ENCODE measurements at places on chromosomes 4 and X. TPM values are rescaled to one million over a fixed set of nuclear protein-coding genes. Genes with fewer than 3 reads are reported as not detected.

DNA sequence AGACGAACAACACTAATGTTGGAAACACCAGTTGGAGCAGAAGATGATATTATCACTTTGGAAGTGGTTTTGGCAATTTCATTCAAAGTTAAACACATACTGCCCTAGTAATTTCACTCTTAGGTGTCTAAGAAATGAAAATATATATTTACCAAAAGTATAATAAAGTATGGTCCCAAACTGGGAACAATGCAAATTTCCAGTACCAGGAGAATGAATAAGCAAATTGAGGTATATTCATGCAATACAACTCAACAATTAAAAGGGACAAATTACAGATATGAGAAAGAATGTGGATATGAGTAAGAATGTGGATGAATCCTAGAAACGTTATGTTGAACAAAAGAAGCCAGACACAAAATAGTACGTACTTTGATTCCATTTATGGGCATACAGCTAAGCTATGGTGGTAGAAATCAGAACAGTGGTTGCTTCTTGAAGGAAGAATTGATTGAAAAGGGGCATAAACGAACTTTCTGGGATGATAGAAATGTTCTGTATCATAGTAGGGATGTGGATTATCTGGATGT lies 10.0 kb downstream of the ELMOD2 start:
- no peak for DNase-seq

CFP gene
- 0.51 TPM for total RNA-seq

- DNase-seq: no peak
Observed at GRCh38 chr4:789571-790465, 36.1 kb downstream of the CPLX1 start.

GRCh38 chrX:148682206-148682605 lies 181.8 kb downstream of the AFF2 start:
- DNase-seq: no peak

FAT1 gene
- total RNA-seq: 38.2 TPM

DNA sequence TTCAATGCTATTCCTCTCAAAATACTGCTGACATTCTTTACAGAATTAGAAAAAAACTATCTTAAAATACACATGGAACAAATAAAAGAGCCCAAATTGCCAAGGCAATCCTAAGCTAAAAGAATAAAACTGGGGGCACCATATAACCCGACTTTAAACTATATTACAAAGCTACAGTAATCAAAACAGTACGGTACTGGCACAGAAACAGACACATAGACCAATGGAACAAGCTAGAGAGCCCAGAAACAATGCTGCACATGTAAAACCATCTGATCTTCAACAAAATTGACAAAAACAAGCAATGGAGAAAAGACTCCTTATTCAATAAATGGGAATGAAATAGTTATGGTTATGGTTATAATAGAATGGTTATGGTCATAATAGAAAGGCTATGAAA lies 482.6 kb downstream of the IDS start:
- DNase-seq: no peak

DNA sequence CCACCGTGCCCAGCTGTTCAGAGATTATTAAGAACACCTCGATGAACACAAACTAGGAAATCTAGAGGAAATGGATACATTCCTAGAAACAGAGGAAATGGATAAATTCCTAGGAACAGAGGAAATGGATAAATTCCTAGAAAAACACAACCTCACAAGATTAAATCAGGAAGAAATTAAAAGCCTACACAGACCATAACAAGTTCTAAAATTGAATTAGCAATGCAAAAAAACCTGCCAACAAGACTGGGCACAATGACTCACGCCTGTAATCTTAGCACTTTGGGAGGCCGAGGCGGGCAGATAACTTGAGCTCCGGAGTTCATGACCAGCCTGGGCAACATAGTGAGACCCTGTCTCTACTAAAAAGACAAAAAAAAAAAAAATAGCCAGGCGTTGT lies 13.1 kb upstream of the IDS start:
- DNase-seq: no peak

DNA sequence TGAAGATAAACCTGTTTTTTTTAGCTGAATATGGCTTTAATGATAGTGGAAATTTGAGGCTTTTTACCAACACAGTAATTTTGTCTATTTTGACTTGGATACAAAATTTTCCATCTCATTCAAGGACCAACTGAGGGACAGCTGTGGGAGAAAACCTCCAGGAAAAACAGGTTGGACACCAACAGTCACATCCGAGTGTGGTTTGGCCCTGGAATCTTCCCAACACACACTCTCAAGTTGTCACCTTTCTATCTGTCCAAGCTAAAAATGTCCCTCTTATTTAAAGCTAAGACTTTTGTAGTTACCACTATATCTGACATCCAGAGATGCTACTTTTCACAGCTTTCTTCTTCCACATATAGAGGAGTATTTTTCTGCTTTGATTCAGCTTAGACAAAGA lies 404.9 kb downstream of the PCDH7 start:
- DNase-seq: no peak

- no peak for DNase-seq
Observed at GRCh38 chr4:27921231-27921630, 1060.6 kb downstream of the STIM2 start.

Data from uterus (tissue), 4 donors.